Subcutaneous adipose tissue (tissue), 4 donors: ENCODE measurements at places on chromosomes 11 and 22. TPM values are rescaled to one million over a fixed set of nuclear protein-coding genes. Genes with fewer than 3 reads are reported as not detected.

Gene LRRC74B
- not detected for total RNA-seq

Gene POU2AF2
- total RNA-seq, result 0.94 TPM

Gene EEF1G
- total RNA-seq, result 650 TPM

Gene PAX6
- total RNA-seq, result not detected

Gene CASP4
- total RNA-seq, result 191 TPM

Gene EIF3L
- total RNA-seq, result 311 TPM

Gene SH3BP1
- 4.3 TPM for total RNA-seq

Gene MIOX
- total RNA-seq, result not detected

Gene TBX10
- total RNA-seq, result not detected
